ENCODE measurements at places on chromosomes 2 and 18.
A peak's percentile ranks its signal among the peaks of the same experiment; 100 is the strongest.

DNA sequence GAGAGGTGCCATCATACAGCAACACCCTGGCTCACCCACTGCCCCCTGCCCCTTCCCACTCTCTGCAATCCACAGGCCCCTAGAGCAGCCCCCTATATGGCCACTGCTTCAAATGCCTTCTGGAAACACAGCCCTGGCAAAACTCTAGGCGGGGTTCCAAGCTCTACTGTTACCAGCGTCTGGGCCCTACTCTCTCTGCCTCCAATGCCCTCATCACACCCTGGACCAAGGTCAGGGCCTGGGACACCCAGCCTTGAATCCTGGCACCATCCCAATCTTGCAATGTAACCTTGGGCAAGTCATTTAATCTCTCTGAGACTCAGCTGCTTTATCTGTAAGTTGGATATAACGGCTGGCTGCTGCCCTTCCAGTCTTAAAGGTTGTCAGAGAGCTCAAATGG is 39.2 kb upstream of the LOXHD1 start:
- no peak for DNase-seq

DNA sequence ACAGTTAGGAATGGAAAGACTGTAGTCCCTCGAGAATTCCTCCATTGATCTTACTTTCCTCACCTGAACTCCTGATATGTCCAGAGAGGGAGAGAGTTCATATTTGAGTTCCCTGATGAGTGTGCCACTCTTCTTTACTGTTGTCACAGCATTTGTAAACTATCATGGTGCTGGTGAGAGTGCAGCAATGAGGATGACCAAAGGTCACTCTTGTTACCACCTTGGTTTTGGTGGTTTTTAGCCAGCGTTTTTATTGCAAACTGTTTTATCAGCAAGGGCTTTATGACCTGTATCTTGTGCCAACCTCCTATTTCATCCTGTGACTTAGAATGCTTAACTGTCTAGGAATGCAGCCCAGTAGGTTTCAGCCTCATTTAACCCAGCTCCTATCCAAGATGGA is 1062.5 kb downstream of the BCL11A start:
- no peak for DNase-seq

DNA sequence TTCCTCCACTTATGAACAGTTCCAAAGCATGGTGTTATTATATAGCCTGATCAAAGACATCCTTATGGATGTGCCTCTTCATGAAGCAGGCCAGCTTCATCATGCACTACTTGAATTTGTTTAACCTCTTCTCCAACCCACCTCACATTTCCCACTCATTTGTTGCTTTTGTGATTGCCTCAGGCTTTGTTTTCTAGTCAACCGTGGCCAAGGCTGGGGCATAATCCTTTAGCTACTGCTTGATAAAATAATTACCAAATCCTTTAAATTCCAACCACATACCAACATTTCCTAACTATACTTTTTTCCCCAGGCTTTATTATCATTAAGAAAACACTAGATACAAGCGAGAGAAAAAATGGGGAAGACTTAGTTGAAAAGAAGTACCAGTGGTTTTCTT is 39.6 kb upstream of the SCN1A start:
- DNase-seq, result no peak

DNA sequence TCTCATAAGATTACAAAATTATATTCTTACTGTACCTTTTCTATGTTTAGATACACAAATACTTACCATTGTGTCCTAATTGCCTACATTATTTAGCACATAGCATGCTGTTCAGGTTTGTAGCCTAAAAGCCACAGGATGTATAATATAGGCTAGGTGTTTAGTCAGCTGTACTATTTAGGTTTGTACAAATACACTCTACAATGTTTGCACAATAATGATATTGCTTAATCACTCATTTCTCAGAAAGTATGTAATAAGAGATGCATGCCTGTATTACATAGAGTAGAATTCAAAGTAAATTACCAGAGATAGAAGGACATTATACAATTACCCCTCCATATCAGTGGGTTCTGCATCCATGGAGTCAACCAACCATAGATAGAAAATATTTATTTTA is 201.1 kb upstream of the COL3A1 start:
- peak; percentile 60 for DNase-seq

DNA sequence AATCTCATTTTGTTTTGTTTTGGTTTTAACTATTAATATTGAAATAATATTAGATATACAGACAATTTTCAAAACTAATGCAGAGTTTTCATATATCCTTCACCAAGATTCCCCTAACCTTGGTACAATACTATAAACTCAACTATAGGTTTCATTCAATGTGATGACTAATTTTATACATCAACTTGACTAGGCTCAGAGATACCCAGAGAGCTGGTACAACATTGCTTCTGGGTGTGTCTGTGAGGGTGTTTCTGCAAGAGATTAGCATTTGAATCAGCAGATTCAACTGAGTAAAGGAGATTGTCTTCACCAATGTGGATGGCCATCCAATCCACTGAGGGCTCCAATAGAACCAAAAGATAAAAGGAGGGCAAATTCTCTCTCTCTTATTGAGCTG is 221.3 kb upstream of the CRIM1 start:
- no peak for DNase-seq

- DNase-seq, result no peak
Measured at GRCh38 chr18:305003-305501, 37.2 kb upstream of the THOC1 start.

DNA sequence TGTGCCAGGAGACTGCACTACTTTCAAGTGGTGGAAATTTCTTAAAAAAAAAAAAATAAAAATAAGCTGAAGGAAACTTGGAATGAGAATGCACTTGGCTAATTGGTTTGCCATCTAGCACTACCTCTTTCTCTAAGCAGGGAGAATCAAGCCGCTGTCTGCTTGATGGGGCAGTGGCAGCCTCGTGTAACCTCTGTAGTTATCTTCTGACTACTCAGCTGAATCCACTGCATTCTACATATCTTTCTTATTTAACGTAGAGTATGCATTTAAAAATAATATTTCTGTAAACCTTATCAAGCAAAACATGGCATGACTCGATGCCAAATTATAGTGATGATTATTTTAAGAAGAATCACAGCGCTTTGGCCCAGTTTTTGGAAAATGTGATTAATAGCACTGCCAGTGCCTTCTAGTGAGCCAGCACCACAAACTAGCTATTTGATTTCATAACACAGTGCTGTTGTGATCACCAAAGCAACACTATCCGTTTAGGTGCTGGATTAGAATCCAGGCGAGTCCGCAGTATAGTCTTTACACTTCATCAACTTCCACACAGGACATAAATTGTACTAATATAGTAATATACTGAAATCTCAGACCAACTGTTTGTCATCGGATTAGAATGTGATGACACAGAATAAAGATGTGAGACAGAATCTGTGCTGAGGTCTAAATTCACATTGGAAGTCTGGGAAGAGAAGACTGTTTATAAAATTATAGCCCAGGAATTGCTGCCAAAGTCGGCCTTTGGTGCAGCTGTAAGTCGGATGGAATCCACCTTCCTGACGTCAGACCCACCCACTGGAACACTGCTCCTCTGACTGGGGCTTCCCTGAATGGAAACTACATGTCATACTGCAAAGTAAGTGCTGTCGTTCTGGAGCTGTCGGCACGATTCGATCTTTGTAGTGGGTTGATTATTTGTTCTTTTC is 136.5 kb upstream of the ETAA1 start:
- peak; percentile 39 for DNase-seq

- no peak for DNase-seq
Measured at GRCh38 chr2:170740660-170741059, 25.5 kb downstream of the SP5 start.

GRCh38 chr2:226883296-226883795 is 47.5 kb downstream of the RHBDD1 start:
- no peak for DNase-seq

- DNase-seq, result no peak
Measured at GRCh38 chr2:4995466-4995865, 696.7 kb upstream of the SOX11 start.

DNA sequence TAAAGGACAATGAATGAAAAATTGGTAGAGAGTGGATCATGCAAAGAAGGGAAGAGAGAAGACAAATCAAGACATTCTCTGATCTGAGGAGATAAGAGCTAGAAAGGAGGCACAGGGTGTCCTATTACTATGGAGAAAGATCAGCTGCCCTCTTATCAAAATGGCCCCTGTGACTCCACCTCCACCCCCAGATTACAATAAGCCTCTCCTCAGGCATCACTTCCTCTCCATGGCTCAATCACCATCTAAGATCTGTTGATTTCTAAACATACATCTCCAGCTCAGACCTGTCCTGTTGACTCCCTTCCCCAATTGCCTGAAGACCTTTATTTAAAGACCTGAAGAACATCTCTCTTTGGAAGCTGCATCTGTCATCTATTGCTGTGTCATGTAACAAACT is 43.2 kb downstream of the SP100 start:
- no peak for DNase-seq

DNA sequence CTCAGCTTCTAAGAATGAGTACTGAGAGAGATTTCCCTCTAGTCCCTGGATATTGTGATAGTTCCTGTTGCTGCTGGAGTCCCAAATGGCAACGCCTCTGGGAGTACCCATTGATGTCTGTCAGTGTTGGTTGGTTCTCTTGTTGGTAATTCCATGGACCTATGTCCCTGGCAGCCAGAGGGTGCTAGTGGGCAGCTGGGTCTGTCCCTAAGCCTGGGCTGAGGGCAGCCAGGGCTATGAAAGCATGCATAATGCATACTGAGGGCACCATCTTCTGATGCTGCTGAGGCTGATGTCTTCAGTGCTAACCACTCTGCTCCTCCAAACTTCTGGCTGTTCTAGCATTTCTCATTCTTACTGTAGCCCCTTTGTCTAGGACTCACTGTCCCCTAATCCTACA is 35.9 kb downstream of the NABP1 start:
- DNase-seq, result no peak

DNA sequence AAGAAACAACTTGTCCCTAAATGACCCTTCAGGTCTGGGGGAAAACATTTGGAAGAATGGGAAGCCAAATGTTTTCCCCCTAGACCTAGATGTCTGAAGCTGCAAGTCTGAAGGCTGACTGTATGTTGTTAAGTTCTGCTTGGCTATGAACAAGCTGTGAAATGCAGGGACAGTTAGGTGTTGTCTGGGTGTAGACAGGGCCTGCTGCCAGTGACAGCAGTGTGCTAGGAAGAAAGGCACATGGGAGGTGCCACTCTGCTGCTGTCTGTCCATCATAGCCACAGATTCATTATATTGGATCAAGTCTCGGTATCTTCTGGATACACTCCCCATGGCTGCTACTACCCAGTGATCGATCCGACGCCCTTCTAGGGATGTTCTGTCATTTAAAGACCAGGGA is 265.9 kb upstream of the PXDN start:
- no peak for DNase-seq

DNA sequence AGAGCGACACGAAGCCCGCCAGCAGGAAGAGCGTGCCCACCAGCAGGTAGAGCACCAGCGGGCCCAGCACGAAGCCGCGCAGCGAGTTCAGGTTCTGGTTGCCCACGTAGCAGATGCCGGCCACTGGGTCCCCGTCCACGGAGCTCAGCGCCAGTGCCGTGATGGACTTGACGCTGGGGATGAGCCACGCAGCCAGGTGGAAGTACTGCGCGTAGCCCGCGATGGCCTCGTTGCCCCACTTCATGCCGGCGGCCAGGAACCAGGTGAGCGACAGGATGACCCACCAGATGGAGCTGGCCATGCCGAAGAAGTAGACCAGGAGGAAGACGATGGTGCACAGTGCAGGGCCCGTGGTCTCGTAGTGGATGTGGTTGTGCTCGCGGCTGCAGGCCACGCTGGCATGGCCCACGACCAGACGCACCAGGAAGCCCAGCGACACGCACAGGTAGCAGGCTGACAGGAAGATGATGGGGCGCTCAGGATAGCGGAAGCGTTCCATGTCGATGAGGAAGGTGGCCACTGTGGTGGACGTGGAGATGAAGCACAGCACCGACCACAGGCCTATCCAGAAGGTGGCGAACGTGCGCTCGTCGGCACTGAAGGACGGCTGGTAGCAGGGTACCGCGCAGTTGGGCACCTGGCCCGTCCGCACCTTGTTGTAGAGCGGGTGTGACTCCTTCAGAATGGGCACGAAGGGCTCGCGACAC is 2.1 kb downstream of the FZD5 start:
- DNase-seq, result no peak

DNA sequence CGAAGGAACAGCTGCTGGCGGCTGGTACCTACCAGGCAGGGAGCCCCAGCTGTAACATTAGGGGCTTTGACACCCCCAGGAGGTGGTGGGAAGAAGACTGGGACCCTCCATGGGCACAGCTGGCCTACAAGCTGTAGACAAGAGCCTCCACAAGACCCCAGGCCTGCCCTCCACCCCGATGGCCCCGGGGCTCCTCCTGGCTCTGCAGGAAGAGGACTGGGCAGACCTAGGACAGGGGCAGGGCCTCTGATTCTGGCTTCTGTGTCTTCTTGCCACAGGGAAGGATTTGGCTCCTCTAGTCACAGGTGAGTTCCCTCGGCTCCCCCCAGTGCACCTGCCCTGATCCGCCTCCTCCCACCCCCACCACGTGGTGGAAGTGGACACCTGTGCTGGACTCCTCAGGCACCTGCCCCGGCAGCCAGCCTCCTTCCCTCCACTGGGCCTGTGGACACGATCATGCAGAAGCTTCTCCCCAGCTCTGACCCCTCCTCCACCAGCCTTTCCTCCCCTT is 53.4 kb upstream of the ODC1 start:
- DNase-seq, result no peak

- no peak for DNase-seq
Measured at GRCh38 chr2:9975328-9975727, 23.8 kb downstream of the GRHL1 start.

DNA sequence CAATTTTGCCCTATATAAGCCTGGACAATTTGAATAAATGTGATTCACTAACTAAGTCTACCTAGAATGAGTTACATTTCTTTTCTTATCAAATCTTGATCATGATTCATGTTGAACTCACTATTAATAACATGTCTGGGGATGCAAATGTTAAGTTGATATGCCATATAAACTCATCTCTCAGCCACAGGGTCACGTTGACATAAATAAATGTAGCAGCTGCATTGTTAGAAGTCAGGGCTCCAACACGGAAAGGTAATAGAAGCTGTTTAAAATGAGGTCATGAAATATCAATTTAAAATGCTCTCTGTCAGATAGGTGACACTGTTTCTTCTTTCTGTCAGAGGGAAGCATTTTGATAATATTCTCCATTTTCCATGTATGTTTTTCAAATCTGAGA is 521.9 kb downstream of the CCDC85A start:
- no peak for DNase-seq

DNA sequence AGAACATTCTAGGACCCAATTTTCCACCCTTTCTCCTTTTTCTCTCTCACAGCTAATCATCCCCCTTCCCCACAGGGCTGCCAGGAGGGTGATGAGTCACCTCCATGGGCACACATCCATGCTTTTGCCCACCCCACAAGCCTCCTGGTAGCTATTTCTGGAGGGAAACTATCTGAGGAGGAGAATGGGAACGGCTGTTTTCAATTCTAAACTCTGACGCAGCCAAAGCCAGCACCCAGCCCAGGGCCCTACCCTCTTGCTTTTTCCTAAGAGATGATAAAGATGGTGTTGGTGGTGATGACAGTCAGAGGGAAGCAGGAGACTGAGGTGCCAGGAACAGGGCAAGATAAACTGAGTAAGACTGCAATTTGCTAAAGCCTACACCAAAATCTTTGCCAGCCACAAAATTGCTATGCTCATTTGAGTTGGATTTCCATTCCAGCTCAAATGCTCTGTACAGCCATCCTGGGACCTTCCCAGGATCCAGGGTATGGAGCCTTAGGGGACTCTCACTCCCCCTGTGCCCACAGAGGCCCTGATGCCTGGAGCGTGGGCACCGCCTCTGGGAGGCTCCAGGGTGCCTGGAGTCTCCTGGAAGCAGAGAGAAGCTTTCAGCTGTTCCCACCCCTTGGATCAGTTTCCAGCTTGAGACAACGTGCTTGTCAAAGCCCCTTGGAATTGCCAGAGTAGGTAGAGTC is 62.0 kb upstream of the FZD7 start:
- DNase-seq, result no peak
